ENCODE measurements at places on chromosomes 5 and 9.
A peak's percentile ranks its signal among the peaks of the same experiment; 100 is the strongest.

DNA sequence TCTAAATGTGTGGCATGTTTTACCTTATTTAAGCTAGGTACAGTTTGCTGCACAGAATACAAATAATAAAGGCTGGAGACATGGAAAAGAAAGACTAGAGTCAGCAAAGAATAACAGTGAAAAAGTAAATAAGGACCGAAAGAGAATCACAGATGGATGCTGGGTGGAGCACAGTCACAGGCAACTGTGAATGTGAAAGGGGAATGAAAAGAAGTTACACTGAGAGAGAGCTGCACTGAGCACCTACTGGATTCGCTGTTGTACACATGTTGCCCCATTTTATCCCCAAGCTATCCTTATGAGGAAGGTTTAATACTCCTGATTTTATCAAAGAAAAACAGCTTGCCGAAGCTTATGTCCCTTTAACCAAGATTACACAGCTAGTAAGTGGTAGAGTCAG, 165.4 kb upstream of the RGMB start:
- no peak for DNase-seq

DNA sequence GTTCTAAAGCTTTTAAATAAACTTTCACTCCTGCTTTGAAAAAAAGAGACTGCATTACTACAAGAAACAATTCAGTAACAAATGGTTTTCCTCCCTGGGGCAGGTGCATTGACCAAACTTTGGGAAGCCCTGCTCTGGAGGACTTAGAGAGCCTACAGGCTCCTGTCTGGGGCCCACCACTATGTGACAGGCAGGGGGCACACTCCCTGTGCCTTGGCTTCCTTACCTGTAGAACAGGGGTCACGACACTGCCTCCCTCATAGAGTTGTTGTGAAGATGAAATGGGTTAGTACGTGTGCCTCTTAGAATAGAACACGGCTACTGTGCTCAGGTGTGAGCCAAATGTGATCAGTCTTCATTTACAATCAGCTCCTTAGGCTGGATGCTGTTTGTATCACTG, 130.1 kb downstream of the GPBP1 start:
- no peak for DNase-seq

- peak; percentile 80 for DNase-seq
These were observed 38.5 kb downstream of the DDX31 start for GRCh38 chr9:132631280-132631679.

DNA sequence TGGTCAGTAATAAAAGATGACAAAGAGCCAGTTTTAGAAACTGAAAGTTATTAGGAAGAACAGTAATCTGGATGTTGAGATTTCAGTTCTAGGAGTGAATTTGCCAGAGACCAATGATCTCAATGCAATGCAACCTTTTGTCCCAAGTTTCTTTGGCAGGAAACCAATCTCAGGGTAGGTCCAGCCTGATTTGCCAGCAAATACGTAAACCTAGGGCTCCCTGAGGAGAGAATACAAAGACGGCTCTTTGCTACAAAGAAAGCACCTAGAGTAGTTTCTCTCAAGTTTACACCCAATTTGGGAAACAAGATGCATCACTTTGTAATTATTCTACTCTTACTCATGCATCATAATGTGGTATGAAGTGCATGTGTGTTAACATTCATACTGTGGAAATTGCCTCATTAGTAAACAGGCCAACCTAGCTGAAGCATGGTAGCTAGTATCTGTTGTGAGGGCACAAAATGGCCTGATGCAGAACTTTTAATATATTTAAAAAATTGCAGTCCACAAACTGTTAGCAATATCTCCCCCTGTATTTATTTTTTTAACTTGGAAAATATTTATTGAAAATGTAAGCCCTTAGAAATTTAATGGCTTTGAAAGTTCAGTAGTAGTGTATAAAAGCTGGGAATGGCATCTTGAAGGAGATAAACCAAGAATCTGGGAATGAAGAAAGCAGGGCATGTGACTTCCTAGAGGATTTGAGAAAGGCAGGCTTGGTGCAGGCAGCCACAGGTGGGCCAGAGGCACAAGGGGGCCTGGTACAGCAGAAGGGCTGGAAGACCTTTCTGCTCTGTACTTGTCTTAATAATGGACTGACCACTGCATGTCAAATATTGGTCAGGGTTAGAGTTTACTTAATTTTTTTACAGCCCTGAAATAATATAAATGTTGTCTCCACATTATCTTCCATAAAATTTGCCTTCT, 59.5 kb downstream of the MAST4 start:
- peak; percentile 4 for DNase-seq

- no peak for DNase-seq
These were observed 679.9 kb downstream of the ISL1 start for GRCh38 chr5:52063186-52063585.

Measured in brain microvascular endothelial cell (primary cell).